ENCODE measurements at places on chromosomes 3 and 15.

- DNase-seq: no peak
These were observed 847.7 kb downstream of the EPHA3 start for GRCh38 chr3:89955156-89955555.

DNA sequence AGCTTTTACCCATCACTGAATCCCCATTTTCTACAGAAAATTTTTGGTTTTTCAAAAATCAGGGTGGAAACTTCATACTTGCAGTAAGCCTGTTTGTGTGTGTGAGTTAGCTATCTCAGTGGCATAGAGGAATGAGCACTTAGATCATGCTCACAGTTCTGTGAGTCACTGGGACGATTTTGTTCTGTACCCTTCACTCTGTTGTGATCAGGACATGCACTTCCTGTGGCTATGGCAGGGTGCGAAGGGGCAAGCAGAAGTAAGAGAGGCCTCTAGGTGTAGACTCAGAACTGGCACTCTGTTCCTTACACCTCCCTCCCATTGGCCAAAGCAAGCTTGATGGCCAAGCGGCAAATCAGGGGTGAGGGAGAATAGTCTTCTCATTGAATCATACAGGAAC is 11.6 kb downstream of the NIPA2 start:
- DNase-seq: no peak

DNA sequence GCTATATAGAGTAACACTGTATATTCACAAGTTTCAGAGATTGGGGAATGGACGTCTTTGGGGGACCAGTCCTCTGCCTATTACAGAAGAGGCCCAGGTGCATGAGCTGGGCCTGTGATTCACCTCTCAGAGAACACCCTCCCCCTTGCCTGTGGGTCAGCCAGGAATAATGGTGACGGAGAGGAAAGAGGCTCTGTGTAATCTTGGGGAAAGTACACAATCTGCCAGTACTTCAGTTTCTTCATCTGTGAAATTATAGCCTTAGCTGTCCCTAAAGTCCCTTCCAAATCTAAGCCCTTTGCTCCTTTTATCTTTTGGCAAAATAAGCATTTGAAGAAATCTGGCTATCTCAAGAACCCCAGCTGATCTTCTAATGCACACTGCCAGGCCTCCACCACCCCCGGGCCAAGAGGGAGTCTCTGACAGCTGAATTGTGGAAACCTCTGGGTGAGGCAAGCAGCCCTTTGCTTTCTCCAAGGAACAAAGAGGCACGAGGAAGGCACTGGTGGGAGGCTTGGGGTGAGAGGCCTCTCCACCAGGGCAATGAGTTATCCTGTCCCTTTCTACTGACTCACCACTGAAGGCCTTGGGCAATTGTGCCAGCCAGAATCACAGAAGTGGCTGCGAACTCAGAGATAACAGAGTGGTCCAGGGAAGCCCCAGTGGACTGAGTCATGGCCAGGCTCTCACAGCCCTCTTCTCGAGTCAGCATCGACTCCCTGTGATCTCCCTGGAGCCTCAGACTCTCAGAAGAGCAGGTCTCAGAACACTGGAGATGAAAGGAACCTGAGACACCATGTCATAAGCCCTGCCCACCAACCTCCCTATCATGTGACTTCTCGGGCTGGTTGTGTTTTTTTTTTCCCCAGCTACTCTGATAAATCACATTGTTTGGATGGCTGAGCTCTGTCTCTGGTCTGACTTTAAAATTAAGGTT is 31.8 kb downstream of the CCNL1 start:
- DNase-seq: peak; percentile 24

- DNase-seq: no peak
These were observed 9.6 kb downstream of the CHRNA5 start for GRCh38 chr15:78574944-78575343.

DNA sequence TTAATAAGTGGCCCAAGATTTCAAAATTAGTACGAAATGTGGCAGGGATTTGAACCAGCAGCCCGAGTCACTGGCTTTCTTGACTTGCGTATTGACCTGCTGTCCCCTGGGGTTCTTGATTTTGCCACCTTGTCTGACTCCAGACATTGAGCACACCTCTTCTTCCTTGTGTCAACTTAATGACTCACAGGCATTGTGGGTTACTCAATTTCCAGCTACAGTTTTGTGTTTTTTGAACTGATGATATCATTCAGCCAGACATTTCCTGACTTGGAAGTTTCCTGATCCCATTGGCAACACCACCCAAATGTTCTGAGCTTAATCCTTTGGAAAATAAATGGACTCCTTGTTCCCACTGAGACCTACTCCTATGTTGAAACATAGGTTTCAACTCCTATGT is 64.2 kb downstream of the MOBP start:
- DNase-seq: no peak

DNA sequence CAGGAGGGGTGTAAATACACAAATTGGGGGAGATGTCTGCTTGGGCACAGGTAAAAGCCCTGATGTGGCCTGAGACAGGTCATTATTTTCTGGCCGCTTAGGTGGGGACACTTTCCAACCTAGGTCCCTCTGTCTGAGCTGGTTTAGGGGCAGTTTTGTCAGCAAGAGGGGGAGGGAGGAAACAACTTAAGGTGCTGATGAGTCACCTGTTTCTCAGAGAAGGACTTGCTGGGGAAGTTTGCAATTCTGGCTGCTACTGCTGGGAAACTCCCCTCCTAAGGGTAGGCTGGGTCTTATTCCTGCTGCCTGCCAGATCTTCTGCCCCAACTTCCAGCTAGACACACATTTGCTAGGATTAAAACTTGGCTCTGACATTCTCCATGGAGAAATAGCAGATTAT is 4.8 kb upstream of the RHOV start:
- no peak for DNase-seq

DNA sequence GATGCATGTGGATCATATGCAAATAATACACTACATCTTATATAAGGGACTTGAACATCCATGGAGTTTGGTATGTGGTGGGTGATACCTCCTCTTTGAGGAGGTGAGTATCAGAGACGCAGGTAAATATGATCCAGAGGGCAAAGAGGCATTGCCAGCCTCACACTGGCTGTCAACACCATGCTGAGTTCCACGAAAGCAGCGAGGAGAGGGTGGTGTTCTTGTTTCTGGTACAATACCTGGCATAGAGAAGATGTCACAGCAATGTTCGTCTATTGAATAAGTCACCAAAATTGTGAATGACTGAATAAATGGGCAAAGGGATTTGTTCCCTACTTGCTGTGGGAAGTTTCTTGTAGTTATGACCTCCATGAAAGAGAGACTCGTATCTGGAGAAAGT is 182.2 kb downstream of the SNRPN start:
- DNase-seq: no peak

- DNase-seq: no peak
These were observed 110.6 kb downstream of the MAGI1 start for GRCh38 chr3:65928110-65928509.

GRCh38 chr3:188349351-188349901 is 195.5 kb downstream of the LPP start:
- no peak for DNase-seq

DNA sequence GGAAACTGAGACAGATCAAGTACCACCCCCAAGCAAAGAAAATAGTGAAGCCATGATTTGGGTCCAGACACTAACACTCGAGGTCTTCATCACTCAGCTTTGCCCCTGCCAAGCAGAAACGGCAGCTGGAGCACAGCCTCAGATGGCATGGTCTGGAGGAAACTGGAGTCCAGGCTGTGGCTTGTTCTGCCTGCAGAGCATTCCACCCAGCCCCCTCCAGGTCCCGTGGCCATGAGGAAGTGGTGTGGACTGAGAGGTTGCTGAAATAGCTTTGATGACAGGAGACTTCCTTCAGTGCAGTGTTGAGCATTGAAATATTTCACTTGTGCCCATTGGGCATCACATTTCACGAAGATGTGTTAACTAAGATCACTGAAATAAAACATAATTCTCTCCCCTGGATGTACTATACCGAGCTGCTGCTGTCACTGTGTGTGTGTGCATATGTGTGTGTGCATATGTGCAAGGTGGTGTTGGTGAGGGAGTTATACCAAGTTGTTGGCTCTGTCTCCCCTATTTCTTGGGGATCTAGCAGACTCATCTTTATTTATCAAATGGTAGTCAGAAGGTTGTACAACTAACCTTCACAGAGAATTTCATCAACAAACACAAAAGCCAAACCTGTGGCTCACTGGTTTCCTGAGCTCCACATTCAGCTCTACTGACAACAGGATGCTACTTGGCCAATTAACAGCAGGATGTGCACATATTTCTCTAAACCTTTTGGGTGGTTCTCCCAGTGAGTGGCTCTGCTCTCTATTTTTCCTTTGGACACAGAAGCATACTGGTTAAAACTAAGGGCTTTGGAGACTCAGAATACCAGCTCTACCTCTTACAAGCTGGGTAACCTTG is 660.1 kb upstream of the CFAP20DC start:
- DNase-seq: no peak
